ENCODE measurements at places on chromosomes 2 and 18. TPM values are rescaled to one million over a fixed set of nuclear protein-coding genes. Genes with fewer than 3 reads are reported as not detected.

The CFC1 gene
- polyA plus RNA-seq = not detected

The KCNG2 gene
- polyA plus RNA-seq = 0.38 TPM

The SAG gene
- polyA plus RNA-seq = 0.10 TPM

The DPYSL5 gene
- polyA plus RNA-seq = 4.1 TPM

The KCNF1 gene
- polyA plus RNA-seq = 1.1 TPM

The FBXO41 gene
- polyA plus RNA-seq = 1.3 TPM

The SERPINB13 gene
- polyA plus RNA-seq = not detected

The NOL4 gene
- 1.7 TPM for polyA plus RNA-seq

The ZNF385B gene
- polyA plus RNA-seq = 15.6 TPM

The AKAIN1 gene
- polyA plus RNA-seq = not detected

The REG3G gene
- not detected for polyA plus RNA-seq

The CD207 gene
- polyA plus RNA-seq = 0.10 TPM

The ZNG1B gene
- polyA plus RNA-seq = 32.4 TPM

The TGFA gene
- polyA plus RNA-seq = 19.4 TPM

The SLC14A1 gene
- 4.5 TPM for polyA plus RNA-seq

The WDCP gene
- polyA plus RNA-seq = 14.2 TPM

DNA sequence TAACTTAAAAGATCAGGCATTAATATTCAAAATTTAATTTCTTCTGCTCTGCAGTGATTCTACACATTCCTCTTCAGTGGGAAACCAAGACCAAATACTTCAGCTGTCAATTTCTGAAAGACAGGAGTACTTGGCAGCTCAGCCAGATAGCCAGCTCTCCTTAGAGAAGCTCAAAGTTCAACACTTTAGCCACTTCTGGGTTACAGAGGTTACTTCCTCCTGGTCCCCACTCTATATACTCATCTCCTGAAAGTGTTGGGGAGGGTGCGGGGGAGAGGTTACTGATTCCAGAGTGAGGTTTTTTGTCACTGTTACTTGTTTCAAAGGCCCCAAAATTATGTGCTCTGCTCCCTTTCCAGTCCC, 4.1 kb downstream of the CYTIP start:
- DNase-seq = no peak

GRCh38 chr2:104786821-104787220, 67.1 kb upstream of the POU3F3 start:
- no peak for DNase-seq

DNA sequence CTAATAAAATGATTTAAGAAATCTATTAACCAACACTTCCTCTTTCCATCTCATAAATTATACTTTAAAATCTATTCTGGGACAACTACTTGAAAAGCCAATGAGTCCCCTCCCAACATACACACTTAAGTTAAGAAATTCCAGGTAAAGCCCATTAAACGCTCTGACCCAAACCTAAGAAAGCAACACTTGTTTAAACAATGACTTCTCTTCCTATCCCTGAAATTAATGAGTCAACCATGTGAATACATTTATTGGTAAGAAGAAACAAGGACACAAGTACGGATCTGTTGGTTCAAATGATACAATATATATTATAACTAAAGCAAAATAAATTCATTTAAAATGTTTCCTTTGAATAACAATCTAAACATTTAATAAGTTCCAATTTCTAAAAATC, 279.4 kb downstream of the ERBB4 start:
- no peak for DNase-seq

- DNase-seq = no peak
Measured at GRCh38 chr2:239788576-239789098, 236.5 kb downstream of the NDUFA10 start.

DNA sequence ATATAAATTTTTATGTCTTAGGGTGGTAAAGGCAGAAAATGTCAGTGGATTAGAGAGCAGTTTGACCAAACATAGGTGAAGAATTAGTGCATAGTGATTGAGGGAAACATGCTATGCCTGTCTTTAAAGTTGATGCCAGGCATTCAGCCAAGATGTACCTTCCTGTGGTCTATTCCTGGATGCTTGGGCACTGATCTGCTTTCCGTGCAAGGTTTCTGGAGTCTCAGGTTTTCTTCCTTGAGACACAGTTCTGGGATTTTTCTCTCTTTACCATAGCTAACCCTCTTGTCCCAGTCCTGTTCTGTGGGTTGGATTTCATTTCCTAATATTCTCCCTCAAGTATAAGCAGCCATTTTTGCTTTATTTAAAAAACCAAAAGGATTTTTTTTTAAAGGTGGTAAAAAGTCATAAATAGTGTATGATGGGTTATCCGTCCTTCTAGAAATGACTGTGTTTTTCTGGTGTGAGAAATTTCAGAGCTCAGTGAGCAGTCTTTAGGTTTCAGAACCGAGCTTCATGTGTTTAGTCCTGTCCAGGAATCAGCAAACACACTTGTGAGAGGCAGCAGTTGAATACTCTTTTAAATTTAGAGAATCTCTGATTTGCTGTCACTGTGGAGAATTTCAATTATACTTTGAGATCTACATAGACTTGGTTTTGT, 43.0 kb upstream of the CYBRD1 start:
- DNase-seq = no peak

DNA sequence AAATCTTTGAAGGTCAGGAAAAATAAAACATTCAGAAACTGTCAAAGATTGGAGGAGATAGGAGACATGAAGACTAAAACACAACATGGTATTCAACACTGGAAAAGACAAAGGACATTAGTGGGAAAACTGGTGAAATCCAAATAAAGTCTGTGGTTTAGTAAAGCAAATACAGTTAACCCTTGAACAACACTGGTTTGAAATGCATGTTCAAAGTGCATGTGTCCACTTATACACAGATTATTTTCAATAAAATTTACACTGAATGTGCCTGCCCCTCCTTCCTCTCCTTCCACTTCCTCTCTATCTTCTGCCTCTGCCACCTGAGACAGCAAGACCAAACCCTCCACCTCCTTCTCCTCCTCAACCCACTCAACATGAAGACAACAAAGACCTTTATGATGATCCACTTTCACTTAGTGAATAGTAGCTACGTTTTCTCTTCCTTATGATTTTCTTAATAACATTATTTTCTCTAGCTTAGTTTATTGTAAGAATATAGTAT, 14.5 kb downstream of the OLA1 start:
- DNase-seq = no peak

DNA sequence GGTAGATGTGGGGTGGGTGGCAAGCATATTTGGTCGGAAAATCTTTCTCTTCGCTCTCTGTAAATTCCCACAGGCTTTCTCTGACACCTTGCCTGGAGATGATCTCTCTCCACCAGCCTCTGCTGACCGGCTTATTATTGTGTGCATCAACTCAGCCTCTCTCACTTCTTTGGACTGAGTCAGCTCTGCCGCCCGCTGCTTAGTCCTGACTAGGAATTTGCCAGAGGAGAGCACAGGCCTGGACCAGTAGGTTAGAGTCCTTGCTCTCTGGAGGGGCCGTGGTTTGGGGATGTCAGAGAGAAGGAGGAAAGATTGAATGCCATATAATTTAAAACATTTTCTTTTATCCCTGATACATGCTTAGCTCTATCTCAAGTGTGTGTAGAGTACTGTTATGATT, 242.6 kb upstream of the THSD7B start:
- no peak for DNase-seq

- no peak for DNase-seq
Measured at GRCh38 chr2:57674743-57675142, 371.9 kb upstream of the VRK2 start.

DNA sequence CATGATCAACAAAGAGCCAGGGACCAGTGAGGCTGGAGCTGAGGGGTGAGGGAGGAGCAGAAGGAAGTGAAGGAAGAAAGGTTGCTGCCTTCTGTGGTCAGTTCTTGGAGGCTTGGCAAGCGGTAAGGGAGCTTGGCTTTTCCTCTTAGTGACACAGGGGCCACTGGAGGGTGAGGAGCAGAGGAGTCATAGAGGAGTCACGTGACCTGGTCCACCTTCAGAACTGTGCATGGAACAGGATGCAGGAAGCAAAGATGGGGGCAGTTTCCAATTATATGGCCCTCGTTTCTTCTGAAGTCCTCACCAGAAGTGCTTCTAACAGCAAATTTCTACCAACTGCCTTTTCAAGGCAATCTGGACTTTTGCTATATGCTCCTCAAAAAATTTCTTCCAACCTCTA, 326.9 kb upstream of the SMIM21 start:
- no peak for DNase-seq

GRCh38 chr18:44708451-44709083, 27.9 kb downstream of the SETBP1 start:
- no peak for DNase-seq

GRCh38 chr2:85930129-85931124, 41.6 kb upstream of the ST3GAL5 start:
- no peak for DNase-seq

DNA sequence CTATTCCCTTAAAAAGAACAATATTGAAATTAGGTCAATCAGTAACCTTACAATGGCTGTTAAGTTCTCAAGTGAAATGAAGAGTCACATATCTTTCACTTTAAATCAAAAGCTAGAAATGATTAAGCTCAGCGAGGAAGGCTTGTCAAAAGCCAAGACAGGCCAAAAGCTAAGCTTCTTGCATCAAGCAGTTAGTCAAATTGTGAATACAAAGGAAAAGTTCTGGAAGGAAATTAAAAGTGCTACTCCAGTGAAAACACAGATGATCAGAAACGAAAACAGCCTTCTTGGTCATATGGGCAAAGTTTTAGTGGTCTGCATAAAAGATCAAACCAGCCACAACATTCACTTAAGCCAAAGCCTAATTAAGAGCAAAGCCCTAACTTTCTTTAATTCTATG, 402.6 kb upstream of the ZEB2 start:
- DNase-seq = no peak

- no peak for DNase-seq
Measured at GRCh38 chr2:106095478-106096298, 98.4 kb downstream of the UXS1 start.

DNA sequence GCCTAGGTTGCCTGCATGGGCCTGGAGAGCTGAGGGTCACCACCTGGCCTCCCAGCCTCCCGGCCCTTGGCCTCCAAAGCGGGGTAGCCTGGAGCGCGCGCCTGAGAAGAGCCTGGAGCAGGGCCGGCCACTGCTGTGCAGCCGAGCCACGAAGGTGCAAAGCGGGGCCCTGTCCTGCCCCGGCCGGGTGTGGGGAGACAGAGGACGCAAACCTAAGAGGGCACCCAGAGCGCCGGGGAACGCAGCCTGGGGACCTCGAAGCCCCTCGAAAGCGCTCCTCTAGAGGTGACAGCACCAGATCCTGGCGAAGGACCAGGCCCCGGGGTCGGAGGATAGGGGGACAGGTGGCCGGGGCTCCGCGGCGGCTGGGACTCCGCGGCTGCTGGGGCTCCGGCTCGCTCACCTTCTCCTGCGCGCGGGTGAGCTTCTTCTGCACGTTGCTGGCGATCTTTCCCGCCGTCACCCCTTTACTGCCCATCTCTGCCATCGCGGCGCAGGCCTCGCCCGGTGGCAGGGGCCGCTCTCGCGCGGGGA, 430 bp downstream of the BIN1 start:
- no peak for DNase-seq

DNA sequence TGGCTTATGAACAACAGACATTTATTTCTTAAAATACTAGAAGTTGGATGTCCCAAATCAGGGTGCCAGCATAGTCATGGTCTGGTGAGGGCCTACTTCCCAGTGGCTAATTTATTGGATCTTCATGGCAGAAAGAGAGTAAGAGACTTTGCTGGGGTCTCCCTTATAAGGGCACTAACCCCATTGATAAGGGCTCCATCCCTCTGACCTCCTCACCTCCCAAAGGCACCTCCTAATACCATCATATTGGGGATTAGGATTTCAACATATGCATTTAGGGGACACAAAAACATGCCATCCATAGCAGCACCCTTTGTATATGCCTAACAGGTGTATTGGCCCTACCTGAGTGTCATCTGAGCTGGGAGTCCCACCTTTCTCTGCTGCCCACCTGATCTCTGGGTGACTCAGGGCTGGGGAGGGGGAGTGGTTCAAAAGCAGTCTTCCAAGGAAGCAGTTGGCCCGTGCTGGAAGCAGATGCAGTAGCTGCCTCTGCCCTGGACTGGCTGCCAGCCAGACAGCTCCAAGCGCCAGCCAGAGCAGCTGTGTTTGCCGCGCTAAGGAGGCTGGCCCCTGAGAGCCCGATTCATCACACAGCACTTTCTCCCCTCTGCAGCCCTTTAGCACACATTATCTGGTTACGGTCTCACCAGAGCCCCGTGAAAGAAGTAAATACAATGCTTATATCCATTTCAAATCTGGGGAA, 84.6 kb downstream of the SMAD7 start:
- no peak for DNase-seq

- DNase-seq = no peak
Measured at GRCh38 chr2:128544321-128545037, 225.8 kb upstream of the HS6ST1 start.

GRCh38 chr2:7994397-7994951, 687.4 kb upstream of the ID2 start:
- no peak for DNase-seq

DNA sequence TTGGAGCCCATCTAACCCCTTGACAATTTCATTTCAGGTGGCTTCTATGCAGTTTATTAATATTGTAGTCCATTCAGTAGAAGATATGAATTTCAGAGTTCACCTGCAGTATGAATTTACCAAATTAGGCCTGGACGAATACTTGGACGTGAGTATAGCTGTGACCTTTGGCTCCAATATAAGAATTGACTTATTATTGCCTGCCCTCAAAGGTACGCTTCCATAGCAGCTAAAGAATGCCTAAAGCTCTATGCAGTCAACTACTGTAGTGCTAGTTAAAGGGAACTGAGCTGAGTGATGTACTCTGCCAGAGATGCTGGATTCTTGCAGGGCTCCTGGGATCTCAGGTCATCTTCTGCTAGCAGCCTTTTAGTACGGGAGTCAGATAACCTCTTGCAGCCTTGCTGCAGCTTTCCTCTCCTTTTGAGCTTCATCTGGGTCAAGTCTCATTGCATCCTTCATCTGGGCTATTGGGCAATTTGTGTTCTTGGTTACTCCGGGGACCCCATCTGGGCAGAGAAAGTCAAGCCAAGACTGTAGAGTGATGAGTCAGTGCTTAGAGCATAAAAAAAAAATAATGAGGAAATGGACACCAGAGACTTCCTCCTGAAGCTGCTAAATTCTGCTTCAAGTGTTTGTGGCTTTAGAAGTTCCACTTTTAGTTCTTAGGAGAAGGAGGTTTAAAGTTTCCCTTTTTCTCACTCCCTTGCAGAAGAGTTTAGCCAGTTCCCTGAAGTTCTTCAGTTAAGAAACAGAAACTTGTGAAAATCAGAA, 105.6 kb downstream of the PRPF40A start:
- DNase-seq = no peak

- DNase-seq = no peak
Measured at GRCh38 chr2:227799202-227799601, 14.4 kb upstream of the CCL20 start.

GRCh38 chr2:38763228-38763627, 12.1 kb upstream of the SRSF7 start:
- DNase-seq = no peak

- no peak for DNase-seq
Measured at GRCh38 chr18:45566025-45566740, 49.1 kb upstream of the SLC14A2 start.

- DNase-seq = no peak
Measured at GRCh38 chr18:74834424-74835309, 237.0 kb downstream of the ZNF407 start.

Data from left renal pelvis (tissue), 4 donors.